ENCODE measurements at places on chromosomes 7 and 10.

DNA sequence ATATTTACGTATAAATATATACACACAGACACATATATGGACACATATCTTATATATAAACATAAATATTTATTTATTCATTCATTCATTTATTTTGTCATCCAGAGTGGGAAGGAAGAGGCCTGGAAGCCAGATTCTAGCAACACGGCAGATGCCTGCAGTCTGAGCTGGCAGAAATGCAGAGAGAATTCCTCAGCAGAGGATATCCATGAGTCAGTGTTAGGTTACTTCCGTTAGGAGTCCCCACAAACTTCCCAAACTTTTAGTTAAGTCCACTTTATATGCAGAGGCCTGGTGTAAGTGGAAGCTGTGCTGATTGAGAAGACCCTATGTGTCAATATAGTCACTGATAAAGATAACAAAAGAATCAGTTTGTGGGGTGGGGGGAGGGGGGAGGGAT lies 89.6 kb downstream of the PPP1R17 start:
- no peak for DNase-seq

- DNase-seq = peak; percentile 88
Observed at GRCh38 chr7:150986099-150986512, 4.7 kb upstream of the NOS3 start.

DNA sequence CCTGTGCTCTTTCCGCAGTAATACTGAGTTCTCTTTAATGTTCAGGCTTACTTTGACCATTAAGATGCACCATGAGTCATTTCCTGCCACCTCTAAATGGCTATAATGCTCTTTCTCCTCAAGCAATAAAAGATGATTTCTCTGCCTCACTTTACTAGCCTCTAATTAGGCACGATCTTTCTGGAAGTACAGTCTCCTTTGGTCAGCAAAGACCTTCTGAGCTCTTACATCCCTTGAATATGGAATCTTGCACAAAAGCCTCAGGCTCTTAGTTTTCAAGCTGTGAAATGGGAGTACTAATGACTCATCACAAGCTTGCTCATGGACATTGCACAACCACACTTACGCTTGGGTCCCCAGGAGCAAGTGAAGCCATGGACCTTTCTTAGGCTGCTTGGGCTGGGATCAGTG lies 85.9 kb downstream of the FRMD4A start:
- DNase-seq = no peak

- DNase-seq = no peak
Observed at GRCh38 chr10:119090026-119090795, 9.6 kb upstream of the EIF3A start.

- DNase-seq = no peak
Observed at GRCh38 chr7:84193747-84194146, 842 bp downstream of the SEMA3A start.

DNA sequence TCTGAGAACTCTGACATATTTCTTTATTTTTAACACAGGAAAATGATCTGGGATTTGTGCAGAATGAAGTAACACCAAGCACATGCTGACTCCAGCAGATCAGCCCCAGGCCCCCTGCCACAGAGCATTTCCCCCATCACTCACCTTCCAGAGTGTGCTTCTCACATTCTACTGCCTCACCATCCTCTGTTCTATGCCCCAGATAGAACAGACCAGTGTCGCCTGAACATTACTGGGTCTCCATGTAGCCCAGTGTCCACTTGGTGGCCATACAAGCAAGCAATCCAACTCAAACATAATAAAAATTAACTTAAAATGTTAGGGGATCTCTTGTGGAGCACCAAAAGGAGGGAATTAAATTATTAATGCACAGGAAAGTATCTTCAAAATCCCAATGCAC lies 58.8 kb downstream of the SORBS1 start:
- no peak for DNase-seq

DNA sequence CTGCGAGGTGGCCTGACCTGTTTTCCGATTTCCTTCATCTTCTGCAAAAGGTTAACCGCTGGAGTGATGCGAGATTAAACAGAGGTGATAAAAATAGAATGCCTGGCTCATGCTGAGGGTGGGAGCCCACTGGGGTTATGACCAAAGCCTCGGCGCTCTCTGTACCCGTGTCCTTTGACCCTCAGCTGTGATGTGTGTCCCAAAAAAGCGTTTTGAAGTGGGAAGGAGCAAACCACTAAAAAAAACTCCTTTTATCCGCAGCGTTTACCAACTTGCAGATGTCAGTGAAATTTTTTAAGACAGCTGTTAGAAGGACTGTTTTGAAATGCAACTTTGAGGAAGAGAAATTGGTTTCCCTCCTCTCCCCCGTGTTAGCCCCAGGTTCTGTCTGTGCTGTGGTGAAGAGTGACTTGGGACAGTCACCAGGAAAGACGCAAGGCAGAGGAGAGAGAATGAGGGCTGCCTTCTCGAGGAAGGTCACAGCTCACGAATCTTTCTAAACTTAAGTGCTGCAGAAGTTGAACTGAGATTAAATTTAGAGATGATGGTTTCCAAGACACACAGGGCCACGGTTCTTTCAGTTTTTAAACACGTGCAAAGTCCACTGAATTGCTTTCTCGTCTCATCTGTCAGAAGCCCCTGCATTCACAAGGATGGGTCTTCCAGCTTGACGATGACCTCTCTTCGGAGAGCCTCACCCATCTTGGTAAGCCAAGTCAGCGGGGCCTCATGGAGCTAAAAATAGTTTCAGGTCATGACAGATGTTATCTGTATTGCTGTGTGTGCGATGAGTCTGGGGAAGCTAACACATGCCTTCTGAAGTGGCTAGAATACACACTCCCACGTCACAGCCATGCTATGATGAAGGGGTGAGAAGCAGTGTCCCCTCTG lies 27.6 kb downstream of the AMZ1 start:
- DNase-seq = no peak

- no peak for DNase-seq
Observed at GRCh38 chr7:110962374-110962773, 128.6 kb upstream of the LRRN3 start.

GRCh38 chr10:124262234-124262865 lies 156.4 kb downstream of the OAT start:
- DNase-seq = no peak

DNA sequence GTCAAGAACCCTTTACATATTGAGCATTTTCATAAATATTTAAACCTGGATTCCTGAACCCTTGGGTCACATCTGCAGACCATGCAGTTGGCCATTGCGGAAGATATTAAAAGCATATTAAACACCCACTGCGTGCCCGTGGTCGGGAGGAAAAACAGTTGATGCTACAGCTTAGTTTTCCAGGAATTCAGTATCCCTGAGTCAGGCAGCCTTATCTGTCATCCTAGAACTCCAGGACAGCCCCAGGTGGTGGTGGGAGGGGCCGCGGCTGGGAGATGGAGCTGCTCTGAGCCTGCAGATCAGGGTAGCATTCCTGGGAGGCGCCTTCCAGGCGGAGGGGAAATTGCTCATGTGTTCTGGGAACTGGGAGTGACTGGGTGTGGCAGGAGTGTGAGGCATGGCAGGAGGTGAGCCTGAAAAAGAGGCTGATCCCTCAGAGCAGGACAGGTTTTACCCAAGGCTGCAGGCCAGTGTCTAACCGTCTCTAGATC lies 222.9 kb upstream of the SH2B2 start:
- no peak for DNase-seq

DNA sequence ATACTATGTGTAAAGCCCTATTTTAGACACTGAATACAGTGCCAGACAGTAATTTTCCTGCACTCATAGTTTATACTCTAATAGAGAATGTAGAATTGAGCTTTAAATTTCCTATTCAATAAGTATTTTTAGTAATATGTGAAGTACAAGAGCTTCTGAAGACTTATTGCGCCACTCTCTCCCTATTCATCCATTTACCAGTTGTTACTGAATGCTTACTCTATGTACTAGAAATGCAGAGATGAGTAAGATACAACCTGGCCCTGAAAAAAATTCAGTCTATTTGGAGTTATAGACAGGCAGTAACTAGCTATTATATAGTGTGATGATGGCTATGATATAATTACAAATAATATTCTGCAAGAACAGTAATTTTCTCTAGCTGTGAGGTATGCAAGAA lies 98.8 kb downstream of the ADK start:
- DNase-seq = no peak

Measured in cerebellum (tissue), 4 donors.